ENCODE measurements at places on chromosomes 1 and 21. TPM values are rescaled to one million over a fixed set of nuclear protein-coding genes. Genes with fewer than 3 reads are reported as not detected.

Gene FCRL5
- not detected for polyA plus RNA-seq

DNA sequence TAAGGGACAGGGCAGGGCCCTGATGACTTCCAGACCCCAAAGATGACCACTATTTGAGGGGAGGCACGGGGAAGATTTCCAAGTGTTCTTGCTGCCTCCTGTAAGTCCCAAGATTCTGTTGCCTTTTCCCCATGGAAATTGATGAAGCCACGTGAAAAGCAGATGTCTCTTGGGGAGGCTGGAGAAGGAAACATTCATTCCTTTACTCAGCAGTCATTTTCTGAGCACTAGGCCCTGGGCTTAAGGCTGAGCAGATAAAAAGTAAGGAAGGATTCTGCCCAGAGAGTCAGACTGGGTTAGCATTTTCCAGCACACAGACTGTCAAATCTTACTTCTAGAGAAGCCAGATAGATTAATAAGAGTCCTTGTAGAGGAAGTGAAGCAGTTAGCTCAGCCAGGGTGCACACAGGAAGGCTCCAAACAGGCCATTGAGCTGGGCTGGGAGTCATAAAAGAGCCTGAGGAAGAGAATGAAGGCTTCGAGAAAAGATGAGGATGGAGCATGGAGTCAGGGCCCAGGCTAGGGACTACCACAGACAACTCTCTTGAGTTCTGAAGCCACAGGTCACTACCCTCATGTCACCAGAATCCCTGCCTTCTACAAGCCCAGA lies 10.1 kb downstream of the EXTL1 start:
- no peak for DNase-seq

Gene PRR9
- polyA plus RNA-seq, result not detected

Gene RNU1-2
- polyA plus RNA-seq, result not detected

Gene HTR6
- 0.05 TPM for polyA plus RNA-seq

GRCh38 chr1:203287109-203287893 lies 18.0 kb upstream of the BTG2 start:
- no peak for DNase-seq

GRCh38 chr1:157133426-157133825 lies 4.8 kb downstream of the ETV3 start:
- no peak for DNase-seq

DNA sequence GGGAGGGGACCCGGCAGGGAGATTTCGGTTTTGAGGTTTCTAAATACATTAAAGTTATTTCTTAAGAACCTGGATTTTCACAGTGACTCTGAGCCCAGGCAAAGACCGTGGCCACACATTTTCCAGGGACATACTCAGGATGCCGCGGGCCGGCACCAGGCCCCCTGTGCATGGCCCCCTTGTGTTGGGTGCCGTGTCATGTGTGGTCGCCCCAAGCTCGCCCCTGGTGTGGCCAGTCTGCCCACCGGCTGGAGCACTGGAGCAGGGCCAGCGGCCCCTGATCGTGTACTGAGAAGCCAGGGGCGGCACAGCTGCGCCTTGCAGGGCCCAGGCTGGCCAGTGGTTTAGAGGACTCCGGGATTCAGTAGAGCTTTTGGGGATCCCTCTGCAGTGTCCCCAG lies 26.6 kb downstream of the ARHGEF16 start:
- DNase-seq, result no peak

DNA sequence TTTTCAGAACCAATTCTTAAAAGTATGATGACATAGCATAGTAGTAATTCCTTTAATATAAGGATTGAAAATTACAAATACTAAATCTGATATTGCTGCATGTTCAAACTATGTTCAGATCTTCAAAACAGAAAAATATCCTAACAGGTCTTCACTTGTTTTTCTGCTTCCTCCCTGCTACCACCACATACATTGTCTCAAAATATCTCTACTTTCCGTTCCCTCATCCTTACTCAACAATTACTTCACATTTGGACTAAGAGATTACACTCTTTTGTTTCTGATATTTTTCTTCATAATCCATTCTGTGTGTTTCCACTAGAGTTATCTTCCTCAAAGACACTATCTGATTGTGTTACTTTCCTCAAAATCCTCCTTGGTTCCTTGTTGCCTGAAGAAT lies 125.1 kb downstream of the NEK7 start:
- no peak for DNase-seq

Gene VTCN1
- not detected for polyA plus RNA-seq

Gene TNFRSF1B
- 0.36 TPM for polyA plus RNA-seq

GRCh38 chr1:155202198-155202597 lies 5.5 kb downstream of the THBS3 start:
- DNase-seq, result no peak

Gene HSD3B1
- not detected for polyA plus RNA-seq
